ENCODE measurements at places on chromosomes 13 and 19.

GRCh38 chr19:48635263-48635965 lies 1.8 kb downstream of the DBP start:
- DNase-seq, result no peak

GRCh38 chr13:107753291-107753690 lies 462.0 kb downstream of the LIG4 start:
- DNase-seq, result no peak

- DNase-seq, result no peak
Observed at GRCh38 chr19:6802336-6803035, 30.0 kb downstream of the VAV1 start.

DNA sequence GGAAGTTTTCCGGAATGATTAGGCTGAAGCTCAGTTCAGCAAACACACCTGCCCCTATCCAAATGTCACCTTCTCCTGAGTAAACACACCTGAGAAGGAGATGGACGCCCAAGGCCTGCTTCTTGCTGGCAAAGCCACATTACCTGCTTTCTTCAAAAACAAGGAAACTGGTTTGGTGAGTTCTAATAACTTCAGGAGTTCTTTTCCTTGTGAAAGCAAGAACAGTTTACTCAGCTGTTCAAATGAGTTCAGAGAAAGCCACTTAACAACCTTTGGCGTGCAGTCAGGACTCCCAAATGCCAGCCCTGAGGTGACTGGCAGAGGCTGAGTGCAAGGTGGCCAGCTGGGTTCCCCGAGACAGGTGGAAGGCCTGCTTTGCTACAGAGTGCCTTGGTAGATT lies 160.5 kb downstream of the STK24 start:
- no peak for DNase-seq
